ENCODE measurements at places on chromosomes 2 and 18.

DNA sequence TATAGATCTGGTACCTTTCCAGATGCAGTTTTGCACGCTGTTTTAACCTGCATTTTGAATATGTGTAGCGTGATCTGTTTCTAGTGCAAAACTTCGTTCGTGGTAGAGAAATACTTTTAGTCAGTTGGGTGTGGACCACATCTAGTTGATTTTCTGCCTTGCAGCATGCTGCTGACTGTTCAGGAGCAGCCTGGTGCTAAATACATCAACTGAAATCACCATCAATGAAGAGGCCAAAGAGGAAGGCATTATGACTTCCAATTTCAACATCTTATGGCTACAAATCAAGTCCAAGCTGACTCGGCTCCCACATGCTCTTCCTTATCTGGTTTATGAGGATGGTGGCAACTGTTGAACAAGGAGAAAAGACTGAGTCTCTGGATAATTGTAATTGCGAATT lies 298.5 kb downstream of the ZNF521 start:
- DNase-seq, result no peak

DNA sequence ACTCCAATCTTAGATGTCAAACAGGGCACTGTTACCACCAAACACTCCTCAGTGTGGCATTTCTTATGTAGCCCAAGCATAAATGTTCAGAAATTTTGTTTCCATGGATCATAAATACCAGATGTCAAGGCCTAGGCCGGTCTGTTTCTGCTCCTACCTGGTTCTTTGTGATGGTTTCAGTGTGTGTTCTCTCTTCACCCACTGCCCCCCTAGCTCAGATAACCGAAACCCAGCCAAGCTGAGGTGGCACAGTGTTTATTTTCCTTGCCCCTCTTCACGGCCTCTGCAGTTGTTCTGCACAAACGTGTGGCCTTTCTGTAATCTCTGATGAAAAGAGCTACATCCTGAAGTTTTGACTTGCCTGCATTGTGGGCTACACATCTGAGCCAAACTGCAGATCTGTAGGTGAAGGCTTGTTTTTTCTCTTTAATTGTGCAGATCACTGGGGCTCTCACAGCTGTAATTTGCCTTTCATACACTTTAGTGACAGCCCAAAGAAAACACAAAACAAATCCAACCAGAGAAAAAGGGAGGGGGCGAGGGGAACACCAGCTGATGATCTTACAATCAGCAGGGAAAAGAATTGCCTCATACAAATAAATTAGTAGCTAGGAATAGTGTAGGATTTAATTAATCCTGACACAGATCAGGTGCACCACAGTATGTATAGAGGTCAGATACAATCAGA lies 99.1 kb downstream of the NRP2 start:
- no peak for DNase-seq

GRCh38 chr18:52844323-52844722 lies 504.3 kb downstream of the DCC start:
- DNase-seq, result no peak

DNA sequence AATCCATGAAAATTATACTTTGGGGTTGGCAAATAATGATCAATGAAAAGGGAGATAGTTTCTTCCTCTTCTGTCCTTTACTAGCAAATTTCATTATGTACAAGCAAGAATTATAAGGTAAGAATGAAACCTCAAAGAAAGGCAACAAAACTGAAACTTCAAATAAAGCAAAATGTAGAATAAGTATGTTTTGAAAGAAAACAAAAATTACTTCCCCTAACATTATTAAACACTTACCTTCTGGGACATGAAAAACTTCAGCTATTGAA lies 29.4 kb downstream of the THADA start:
- no peak for DNase-seq

DNA sequence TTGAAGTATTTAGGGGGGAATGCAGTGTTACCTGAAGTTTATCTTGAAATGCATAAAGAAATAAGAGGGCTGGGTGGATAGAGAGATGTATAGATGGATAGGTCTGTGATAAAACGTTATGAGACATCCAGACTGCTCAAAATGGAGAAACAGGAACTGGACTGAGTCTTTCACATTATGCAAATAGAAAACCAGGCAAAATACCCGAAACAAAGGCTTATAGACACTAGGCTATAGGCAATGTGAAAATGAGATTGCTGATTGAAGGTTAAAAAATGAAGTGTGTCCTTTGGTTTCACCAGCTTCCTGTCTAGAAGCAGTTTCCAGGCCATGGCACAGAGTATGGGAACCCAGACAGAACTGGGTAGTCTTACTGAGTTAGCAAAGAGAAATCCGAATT lies 24.9 kb upstream of the SLC3A1 start:
- DNase-seq, result no peak

- no peak for DNase-seq
These were observed at the start of gene GALNT1 for GRCh38 chr18:35581546-35581897. TSS of gene GALNT1 (plus strand) at chr18:35581740. CDS start at chr18:35654663, 72,923 bp downstream.

DNA sequence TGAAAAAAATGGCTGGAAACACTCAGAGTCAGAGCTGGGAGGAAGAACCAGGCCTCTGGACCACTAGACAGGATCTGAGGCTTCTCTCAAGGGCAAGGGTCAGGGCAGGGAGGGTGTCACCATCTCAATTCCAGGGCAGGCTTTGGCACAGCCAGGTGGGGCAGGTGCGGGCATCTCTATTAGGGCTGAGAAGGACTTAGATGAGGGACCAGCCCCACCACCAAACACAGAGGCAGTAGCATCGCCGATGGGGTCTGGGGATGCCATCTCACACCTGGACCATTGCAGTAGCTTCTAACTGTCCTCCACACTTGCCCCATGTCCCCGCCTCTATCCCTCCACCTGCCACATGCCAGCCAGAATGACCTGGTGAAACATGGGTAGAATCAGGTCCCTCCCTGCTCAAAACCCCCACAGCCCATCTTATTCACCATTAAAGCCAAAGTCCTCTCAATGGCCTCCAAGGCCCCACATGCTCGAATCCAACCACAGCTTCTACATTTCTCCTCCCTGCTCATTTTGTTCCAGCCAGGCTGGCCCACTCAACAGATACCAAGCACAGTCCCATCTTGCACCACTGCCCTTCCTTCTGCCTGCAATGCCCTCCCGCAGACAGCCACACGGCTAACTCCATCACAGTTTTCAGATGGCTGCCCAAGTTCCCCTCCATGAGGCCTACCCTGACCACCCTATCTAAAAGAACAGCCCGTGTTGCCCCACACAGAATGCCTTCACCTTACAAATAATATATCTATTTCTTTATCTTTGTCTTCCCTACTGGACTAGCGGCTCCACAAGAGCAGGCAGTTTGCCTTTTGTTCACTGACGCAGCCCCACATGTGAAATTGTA lies 177.4 kb downstream of the SMAD2 start:
- DNase-seq, result no peak

- DNase-seq, result no peak
These were observed 104.2 kb downstream of the LRRC30 start for GRCh38 chr18:7334973-7335568.

DNA sequence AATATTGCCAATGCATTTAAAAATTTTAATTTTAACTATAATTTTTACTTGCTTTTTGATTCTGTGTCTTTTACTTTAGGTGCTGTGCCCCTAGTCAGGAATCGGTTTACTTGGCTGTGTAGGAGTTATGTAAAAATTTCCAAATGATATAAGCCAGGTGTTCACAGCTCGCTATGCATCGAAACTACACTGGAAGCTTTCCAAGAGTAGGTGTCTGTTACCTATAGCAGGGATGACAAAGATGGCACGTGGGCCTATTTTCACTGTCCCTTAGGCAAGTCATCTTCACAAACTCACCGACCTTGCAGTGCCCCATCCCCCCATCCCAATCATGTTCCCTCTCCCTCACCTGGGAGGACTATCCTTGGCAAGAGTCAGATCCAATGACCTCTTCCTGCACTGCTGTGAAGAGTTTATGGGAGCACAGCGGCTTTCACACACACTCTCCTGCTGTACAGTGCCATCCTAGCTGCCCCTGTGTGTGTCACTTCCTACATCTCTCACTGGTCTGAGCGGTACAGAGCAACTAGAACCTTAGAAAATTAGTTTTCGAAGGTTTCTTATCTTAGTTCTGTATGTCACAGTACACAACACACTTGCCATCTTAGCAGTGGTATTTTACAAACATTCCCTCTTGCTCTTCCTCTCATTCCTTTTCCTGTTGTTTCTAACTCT lies 49.2 kb upstream of the NAB1 start:
- DNase-seq, result no peak

- no peak for DNase-seq
These were observed 323.2 kb upstream of the TFPI start for GRCh38 chr2:187877391-187877790.

DNA sequence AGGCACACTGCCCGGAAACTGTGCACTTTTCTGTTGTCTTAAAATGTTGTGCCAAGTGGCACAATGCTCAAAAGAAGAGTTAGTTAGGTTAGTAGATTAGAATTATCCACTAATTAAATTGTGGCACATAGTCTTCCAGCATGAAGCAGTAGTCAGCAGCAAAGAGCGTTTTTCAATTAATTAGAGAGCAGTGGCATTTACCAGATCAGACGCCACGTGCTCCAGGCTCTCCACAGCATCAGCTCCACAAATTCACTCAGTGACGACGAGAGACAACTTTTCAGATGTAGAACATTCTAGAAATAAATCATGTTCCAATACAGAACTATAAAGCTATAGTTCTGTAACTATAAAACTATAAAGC lies 16.4 kb upstream of the RTTN start:
- no peak for DNase-seq

GRCh38 chr18:75304678-75305557 lies 94.3 kb downstream of the TSHZ1 start:
- no peak for DNase-seq

GRCh38 chr18:46161703-46162396 lies 57.7 kb downstream of the HAUS1 start:
- DNase-seq, result no peak

- DNase-seq, result no peak
These were observed 27.2 kb downstream of the TBC1D8 start for GRCh38 chr2:101123795-101124471.

- DNase-seq, result no peak
These were observed 26.2 kb downstream of the STK39 start for GRCh38 chr2:168220965-168221819.

DNA sequence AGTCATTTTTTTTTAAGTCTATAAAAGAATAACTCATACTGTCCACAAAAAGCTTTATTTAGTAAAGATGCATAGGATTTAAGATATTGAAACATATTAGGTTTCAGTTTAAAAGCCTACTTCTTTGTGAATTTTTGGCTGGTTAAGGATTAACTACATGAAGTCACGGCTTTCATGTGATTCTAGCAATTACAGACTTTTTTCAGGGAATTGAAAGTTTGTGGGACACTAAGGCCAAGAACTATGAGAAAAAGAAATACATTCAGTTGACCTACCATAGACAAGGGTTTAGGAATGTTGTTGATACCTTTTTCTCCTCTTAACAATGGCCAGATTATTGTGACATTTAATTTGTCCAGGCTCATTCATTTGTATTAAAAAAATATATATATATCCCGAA lies 109.3 kb downstream of the MEIS1 start:
- no peak for DNase-seq

DNA sequence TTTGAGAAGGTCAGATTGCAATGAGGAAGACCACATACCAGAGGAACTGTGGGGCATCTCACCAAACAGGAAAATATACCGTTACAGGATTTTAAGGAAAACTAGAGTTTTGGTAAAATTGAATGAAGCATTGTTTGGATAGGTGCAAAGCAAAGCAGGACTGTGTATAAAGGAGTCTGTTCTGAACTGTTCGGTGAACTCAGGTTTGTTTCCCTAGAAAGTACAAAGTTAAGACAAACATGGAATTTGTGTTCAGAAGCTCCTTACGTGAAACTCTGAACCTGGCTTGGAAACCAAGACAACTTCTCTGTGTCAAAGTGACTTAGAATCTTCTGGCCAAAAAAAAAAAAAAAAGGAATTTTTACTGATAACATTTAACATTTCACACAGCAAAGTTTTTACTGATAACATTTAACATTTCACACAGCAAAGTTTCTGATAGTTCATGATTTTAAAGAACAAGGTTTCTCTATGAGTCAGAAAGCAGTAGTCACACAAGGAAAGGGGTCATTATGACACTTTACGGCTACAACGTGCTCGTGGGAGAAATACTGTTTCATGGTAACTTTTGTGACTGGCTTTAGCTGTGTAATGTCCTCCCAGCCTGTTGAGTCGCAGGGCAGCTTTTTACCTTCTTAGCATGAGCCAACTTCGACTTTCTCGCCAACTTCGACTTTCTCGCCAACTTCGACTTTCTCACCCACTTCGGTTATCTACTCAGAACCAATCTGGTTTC lies 21.2 kb upstream of the TET3 start:
- no peak for DNase-seq

GRCh38 chr2:76998704-76999103 lies 523.5 kb downstream of the LRRTM4 start:
- no peak for DNase-seq

DNA sequence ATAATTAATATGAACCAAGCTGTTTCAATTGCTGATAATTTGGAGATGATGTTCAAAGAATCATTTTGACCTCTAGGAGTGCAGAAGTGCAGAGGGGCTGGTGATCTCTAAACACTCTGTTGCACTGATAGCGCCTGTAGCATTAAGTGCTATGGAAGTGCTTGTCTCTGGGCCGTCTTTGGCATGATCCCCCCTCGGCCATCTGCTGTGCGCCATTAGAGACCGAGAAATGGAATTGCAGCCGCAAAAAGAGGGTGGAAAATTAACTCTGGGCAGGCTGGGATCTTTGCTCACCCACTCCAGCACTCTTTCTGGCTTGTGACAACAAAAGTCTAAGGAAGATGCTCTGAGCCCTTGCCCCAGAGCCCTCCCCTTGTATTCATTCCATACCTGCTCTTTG lies 23.4 kb downstream of the AKAIN1 start:
- DNase-seq, result no peak

DNA sequence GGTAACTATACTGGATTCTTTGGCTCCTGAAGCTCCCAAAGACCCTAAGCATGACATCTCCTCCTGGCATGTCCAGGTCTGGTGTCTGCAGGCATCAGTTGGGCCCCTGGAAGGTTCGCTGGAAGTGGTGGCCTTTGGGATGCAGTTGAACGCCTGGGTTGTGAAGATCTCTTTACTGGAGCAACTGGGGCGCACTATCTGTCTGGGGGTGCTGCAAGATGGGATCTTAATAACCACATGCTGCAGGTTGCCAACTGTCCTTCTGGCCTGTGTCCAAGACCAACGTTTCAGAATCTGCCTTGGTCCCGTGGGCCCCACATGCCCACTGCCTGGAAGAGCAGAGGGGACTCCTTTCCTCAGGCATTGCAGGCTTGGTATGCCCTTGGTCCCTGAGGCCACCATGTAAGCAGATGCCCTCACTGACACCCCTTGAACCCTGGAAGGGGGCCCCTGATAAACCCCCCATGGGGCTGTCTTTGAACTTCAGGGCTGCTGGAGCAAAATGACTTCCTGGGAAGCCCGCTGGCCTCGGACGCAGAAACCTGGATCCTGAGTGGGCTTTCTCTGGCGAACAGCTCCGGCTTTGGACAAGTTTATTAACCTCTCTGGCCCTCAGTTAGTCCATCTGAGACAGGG lies 101.9 kb downstream of the TWIST2 start:
- no peak for DNase-seq

GRCh38 chr2:150211164-150211631 lies 276.3 kb downstream of the RND3 start:
- no peak for DNase-seq

All from NCI-H510A (cell line).